D341Med (cell line): ENCODE measurements at places on chromosomes 2 and 18.

DNA sequence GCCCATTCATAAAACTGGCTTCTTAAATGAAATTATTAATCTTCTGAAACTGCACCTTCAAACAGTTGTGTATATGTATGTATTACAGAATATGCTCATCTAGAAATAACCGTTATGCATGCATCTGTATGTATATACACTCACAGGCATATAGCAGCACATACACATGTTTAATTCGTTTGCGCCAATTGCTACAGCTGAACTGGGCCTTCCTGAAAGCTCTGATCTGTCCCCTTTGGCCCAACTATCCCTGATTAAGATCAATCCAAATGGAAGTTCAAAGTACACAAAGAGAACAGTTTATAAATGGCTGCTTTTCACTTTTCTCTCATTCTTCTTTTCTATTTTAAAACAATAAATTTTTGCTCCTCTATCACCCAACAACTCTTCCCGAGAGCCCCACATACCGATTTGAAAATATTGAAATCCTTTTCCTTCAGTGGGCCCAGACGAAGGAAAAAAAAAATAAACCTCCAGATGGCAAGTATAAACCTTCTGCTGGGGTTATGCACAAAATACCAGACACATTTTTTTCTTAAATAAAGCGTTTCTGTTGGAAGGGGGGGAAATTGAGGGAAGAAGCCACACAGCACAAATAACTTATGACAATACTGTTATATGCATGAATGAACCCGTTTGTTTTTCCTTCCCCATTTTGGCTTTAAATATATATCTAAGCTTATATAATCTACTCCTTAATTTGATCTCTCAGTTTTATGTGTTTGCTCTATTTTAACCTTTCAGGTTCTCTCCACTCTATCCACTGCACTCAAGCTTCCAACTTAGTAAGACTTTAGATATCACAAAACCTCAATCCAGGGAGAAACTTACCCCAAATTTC is 267.3 kb downstream of the TCF4 start:
- no peak for DNase-seq

DNA sequence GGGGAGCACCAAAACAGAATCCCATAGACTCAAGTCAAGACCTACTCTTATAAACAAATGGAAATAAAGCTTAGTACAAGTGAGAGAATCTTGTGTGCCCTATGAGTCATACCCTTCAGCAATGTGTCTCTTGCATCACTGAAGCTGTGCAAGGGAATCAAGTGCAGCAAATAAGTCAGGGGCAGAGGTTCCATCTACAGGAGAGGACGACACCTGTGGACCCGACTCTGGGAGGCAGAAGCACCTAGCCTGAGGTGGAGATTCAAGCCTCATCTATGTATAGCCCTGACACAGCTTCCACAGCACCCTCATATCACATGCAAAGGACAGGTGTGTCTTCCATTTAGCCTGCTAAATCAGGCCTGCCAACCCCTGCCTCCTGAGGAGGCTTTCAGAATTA is 298.2 kb downstream of the CNTNAP5 start:
- DNase-seq = no peak

DNA sequence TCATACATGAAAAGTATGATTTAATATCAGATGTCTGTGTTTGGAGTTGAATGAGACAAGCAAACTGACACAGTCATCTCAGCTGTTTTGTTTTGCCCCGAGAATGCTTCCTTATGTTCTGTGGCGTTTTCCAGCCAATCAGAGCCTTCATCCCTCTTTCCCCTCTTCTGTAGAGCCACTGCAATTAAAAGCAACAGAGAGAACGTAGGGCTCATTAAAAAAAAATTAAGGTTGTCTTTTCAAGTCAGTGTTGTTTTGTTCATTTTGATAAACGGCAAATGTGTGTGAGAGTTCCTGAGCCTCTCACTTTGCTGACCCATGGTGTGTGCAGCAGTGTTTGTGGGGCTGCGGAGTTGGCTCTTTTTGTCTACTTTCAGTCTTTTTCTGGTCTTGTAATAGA is 216.0 kb downstream of the FHOD3 start:
- DNase-seq = no peak

DNA sequence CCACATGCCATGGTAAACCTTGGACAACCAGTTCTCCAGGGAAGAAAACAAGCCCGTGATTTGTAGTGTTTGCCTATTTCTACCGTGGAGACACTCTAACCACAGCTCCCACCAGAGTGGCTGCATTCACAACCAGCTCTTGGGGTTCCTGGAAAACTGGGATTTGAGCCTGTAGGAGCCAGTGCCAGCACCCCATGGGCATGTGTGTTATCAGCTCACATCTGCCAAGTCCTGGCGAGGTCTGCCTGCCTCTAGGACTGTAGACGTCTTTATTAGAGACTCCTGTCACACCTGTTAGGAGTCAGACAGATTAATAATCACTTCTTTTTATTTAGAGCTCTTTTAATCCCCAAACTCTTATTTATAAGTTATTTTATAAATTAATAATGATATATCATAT is 41.0 kb downstream of the INPP5D start:
- no peak for DNase-seq

- DNase-seq = no peak
Measured at GRCh38 chr2:42744545-42745082, 19.3 kb downstream of the OXER1 start.

GRCh38 chr2:29308366-29308765 is 193.2 kb downstream of the CLIP4 start:
- DNase-seq = no peak

DNA sequence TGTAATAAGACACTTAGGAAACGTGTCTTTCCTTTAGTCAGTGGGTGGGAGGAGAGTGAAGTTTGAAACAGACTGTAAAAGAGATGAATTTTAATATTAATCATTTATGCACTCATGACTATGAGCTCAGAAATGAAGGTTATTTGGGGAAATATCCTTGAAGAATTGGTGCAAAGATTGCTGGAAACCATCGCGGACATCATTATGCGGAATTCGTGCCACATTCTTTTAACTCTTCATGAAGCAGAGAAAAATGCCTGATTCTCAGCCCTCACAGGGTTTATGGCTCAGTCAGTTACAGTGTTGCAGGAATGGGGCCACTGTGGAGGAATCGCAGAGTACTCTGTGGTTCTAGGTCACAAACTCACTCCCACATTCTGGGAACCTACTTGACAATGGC is 109.7 kb downstream of the RGPD3 start:
- DNase-seq = no peak
